ENCODE measurements at places on chromosomes 12 and 14. TPM values are rescaled to one million over a fixed set of nuclear protein-coding genes. Genes with fewer than 3 reads are reported as not detected.

DNA sequence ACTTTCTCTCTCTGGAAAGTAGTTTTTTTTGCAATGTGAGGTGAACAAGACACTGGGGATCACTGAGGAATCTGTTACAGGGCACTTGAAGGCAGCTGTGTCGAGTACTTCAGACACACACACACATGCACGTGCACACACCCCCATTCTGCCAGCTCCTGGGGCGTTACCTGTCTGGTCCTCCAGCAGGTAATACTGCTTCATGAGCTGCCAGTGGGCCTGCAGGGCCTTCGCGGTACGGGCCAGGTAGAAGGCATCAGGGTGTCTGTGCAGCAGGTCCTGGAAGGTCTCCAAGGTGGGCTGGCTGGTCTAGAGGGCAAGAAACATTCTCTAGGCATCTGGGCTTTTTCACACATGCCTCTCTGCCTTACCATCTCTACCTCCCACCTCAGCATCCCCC lies 5.1 kb downstream of the MCRS1 start:
- H3K27me3 ChIP-seq: no peaks in the 10 kb centered on the region
- H3K4me3 ChIP-seq: no peak overlapping the region
- no peak for DNase-seq
- H3K27ac ChIP-seq: no peak overlapping the region
- H3K36me3 ChIP-seq: peaks cover 3% of the 10 kb centered on the region
- peaks cover 5% of the 10 kb centered on the region for H3K4me1 ChIP-seq

Gene TSPAN11
- total RNA-seq: not detected

GRCh38 chr12:110658878-110659277 lies 30.0 kb downstream of the HVCN1 start:
- H3K27ac ChIP-seq: no peak overlapping the region
- no peaks in the 10 kb centered on the region for H3K27me3 ChIP-seq
- no peak for DNase-seq
- H3K36me3 ChIP-seq: no peaks in the 10 kb centered on the region
- no peak overlapping the region for H3K4me3 ChIP-seq

- H3K27ac ChIP-seq: no peak overlapping the region
- H3K36me3 ChIP-seq: no peaks in the 10 kb centered on the region
- DNase-seq: no peak
These were observed 111.3 kb upstream of the GARIN2 start for GRCh38 chr14:67077921-67078320.

- no peaks in the 10 kb centered on the region for H3K27me3 ChIP-seq
- DNase-seq: no peak
- no peak overlapping the region for H3K4me3 ChIP-seq
- no peaks in the 10 kb centered on the region for H3K36me3 ChIP-seq
These were observed 14.3 kb upstream of the TMEM229B start for GRCh38 chr14:67502867-67503266.

Gene TAS2R42
- not detected for total RNA-seq

- no peaks in the 10 kb centered on the region for H3K4me1 ChIP-seq
- no peak for DNase-seq
These were observed 211.7 kb downstream of the DPF3 start for GRCh38 chr14:72682188-72682587.

Gene BEGAIN
- 26.5 TPM for total RNA-seq

Gene BBS10
- 7.8 TPM for total RNA-seq

GRCh38 chr12:57604454-57604991 lies at the start of gene DTX3:
TSS of gene DTX3 (plus strand) at chr12:57604824. CDS start at chr12:57606518, 1,694 bp downstream.
- H3K27ac ChIP-seq: peak within 1 kb of the TSS; percentile 85
- 0 out of 2 replicates have a peak, but pooled peaks cover 3% of the 10 kb centered on the region for H3K36me3 ChIP-seq
- DNase-seq: no peak
- peak within 1 kb of the TSS; percentile 51 for H3K4me3 ChIP-seq

DNA sequence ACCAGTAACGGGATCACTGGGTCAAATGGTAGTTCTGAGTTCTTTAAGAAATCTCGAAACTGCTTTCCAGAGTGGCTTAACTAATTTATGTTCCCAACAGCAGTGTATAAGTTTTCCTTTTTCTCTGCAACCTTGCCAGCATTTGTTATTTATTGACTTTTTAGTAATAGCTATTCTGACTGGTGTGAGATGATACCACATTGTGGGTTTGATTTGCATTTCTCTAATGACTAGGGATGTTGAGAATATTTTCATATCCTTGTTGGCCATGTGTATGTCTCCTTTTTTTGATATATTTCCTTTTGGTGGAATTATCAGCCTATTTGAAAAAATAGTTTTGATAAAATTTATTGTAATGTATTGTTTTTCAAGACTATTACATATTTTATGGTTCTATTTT lies 701.2 kb upstream of the FBXO33 start:
- no peaks in the 10 kb centered on the region for H3K4me1 ChIP-seq
- H3K27ac ChIP-seq: no peak overlapping the region
- DNase-seq: no peak
- H3K27me3 ChIP-seq: no peaks in the 10 kb centered on the region
- no peaks in the 10 kb centered on the region for H3K36me3 ChIP-seq
